ENCODE measurements at places on chromosomes 13 and 19.

GRCh38 chr19:40155749-40156265 lies 35.4 kb upstream of the MAP3K10 start:
- peak; percentile 64 for DNase-seq

- DNase-seq, result no peak
Measured at GRCh38 chr13:70729369-70729768, 621.1 kb upstream of the KLHL1 start.

- DNase-seq, result peak; percentile 41
Measured at GRCh38 chr19:16861011-16861410, 27.8 kb upstream of the F2RL3 start.

DNA sequence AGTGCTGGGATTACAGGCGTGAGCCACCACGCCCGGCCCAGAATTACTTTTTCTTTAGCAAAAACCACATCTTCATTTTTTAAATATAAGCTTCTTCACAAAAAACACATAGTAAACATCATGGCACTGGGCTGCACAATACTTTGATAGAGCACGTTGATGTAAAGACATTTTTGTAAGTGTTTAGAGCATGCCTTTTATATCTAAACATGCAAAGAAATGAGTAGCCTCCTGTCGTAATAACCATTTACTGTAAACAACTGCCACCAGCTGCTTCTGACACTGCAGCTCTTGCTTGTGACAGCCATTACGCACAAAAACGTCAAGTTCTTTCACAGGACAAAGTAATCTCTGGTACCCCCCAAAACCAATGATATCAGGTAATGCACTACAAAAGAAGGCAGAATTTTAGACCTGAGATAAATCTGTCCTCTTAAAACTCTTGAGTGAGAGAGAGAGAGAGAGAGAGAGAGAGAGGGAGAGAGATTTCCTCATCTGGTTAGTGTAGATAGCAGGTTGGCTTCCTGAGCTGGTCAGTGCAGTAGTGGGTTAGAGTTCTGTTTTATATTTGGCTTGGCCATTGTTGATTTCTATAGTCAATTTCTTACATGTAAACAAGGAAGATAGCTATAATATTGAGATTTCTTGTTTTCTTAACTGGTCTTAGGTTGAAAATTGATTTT lies 6.7 kb upstream of the ZNF548 start:
- DNase-seq, result no peak

DNA sequence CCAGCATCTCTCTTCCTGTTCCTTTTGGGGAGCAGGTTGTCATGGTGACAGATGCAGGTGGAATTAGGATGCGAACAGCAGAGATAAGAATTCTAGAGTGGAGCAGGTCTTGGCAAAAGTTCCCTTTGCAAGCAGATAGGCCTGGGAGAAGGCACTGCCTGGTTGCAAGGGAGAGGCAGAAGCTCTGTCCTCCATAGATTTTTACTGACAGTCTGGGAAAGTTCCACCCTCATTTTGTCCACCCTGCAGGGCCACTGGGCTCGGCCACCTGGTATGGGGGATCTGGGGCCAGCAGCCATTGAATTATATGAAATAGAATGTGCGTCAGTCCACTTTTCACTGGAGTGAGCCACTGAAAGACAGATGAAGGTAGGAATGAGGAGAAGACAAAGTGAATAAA lies 141.7 kb downstream of the IER2 start:
- no peak for DNase-seq

- DNase-seq, result no peak
Measured at GRCh38 chr19:3538258-3538929, 580 bp upstream of the TEKTIP1 start.

DNA sequence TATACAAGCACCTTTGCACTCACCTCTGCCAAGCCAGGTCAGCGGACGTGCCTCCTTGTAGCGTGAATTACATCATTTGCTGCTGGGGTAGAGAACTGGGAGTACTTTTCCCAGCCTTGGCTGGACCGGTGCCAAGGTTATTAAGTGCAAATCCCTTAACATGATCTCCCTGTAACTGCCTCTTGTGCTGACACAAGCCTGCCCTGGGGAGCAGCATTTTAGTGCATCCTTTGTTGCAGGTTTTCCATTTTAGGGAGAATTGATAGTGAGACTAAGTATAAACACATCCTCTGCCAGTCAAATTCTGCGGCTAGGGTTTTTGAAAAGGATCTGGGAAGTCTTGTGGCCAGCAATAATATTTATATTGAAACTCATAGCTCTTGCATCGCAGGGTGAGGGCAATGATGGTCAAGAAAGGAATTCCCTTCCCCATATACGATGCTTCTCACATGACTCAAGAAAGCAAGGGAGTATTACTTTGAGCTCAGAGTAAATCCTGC lies 32.7 kb upstream of the DCLK1 start:
- DNase-seq, result no peak

DNA sequence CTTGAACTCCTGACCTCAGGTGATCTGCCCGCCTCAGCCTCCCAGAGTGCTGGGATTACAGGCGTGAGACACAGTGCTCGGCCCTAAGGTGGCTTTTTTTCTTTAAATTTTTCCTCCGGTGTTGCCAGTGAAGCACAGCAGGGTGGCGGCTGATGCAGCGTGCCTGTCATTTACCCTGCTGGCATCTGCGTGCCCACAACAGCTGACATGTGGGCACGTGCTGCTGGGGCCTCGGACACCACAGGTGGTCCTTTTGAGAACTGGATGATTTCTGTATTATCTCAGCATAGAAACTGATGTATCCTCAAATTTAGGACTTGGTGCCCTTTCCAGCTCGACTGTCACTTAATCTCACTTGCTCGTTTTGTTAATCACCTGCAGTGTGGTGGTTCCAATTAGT lies 31.2 kb upstream of the TEX29 start:
- no peak for DNase-seq

DNA sequence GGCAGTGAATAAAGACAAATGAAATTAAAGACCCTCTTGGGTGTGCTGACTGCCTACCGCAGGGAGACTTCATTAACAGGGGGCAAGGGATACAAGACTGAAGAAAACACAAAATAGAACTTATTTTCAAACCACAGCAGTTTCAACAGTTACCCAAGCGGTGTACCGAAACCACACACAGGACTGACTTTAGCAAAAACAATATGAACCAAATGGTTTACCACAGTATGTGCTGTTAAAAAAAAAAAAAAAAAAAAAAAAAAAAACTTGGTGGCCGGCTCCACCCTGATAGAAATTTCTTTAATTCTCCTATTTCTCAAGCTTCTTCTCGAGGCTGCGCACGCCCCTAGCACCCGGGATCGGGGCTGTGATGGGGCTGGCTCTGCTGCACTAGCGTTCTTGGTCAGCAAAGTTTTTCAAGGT lies 42.6 kb downstream of the KLF2 start:
- DNase-seq, result peak; percentile 71

- no peak for DNase-seq
Measured at GRCh38 chr13:109665240-109665639, 121.1 kb downstream of the IRS2 start.

DNA sequence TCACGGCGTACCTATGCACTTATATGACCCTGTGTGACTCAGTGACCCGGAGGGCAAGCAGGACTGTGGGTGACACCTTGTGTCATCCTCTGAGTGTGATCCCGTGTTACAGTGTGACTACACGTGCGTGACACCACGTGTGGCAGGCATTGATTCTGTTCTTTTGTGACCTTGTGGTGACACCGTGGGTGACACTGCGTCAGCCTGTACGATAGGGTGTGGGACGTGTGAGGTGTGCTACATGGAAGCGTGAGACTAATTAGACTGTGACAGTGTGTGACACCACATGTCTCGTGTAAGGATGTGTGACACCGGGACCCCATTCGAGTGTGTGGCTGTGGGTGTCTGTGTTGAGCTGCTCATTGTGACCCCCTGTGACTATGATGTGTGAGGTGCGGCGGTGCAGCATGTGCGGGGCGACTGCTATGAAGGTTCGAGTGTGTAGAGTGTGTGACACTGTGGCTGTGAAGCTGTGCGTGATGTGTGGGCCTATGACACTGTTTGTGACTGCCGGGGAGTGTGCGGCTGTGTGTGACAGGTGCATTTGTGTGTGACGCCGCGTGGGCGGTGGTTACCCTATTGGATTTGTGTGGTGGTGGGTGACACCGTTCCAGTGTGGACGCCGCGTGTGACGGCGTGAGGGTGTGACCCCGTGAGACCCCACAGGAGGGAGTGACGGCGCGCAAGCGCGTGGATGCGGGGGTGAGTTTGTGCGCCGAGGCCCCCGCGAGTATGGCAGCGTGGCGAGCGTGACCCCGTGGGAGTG lies 399 bp upstream of the SPTBN4 start:
- DNase-seq, result peak; percentile 48

- no peak for DNase-seq
Measured at GRCh38 chr19:29505097-29505824, 20.5 kb upstream of the VSTM2B start.

- no peak for DNase-seq
Measured at GRCh38 chr13:33018886-33019285, 2.7 kb downstream of the KL start.

DNA sequence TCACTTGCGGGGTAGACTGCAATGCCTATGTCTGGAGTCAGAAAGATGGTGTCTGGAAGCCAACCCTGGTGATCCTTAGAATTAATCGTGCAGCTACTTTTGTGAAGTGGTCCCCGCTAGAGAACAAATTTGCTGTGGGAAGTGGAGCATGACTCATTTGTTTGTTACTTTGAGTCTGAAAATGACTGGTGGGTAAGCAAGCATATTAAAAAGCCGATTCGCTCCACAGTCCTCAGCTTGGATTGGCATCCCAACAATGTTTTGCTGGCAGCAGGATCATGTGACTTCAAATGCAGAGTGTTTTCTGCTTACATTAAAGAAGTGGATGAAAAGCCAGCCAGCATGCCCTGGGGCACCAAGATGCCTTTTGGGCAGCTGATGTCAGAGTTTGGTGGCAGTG lies 9.5 kb upstream of the ERVV-1 start:
- no peak for DNase-seq

- DNase-seq, result no peak
Measured at GRCh38 chr13:40127476-40127875, 472.0 kb downstream of the COG6 start.

DNA sequence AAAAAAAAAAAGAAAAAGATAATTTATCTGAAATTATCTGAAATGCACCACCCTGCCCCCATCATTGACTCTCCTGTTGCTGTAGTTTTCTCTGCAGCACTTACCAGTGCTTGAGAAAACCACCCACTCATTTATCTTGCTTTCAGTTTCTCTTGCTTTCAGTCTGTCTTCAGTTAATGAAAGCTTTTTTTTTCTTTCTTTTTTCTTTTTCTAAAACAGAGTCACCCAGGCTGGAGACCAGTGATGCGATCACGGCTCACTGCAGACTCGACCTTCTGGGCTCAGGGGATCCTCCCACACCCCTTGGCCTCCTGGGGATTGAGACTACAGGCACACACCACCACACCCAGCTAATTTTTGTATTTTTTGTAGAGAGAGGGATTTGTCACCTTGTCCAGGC lies 4.3 kb upstream of the ACP5 start:
- peak; percentile 46 for DNase-seq

- DNase-seq, result peak; percentile 56
Measured at GRCh38 chr13:39345982-39346381, 257.0 kb downstream of the LHFPL6 start.

GRCh38 chr19:18894254-18895037 lies 1.5 kb downstream of the CERS1 start:
- DNase-seq, result peak; percentile 37

DNA sequence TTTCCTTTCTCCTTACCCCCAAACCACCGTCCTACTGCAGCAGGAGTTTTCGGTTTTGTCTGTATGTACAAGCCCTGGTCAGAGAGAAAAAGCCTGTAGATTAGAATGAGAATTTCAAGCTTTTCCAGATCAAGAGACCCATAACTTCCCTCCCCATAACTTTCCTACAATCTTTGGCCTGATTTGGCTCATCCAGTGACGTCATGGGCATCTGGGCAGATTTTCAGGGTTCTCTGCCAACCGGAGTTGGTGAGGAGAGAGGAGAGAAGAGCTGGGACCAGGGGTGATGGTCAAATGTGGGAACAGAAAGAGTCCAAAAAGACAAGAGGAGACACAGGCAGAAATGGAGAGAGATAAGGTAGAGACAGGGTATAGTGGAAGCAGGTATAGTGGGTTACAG lies 10.5 kb downstream of the IZUMO2 start:
- DNase-seq, result no peak

GRCh38 chr13:84098273-84098672 lies 216.0 kb upstream of the SLITRK1 start:
- no peak for DNase-seq

DNA sequence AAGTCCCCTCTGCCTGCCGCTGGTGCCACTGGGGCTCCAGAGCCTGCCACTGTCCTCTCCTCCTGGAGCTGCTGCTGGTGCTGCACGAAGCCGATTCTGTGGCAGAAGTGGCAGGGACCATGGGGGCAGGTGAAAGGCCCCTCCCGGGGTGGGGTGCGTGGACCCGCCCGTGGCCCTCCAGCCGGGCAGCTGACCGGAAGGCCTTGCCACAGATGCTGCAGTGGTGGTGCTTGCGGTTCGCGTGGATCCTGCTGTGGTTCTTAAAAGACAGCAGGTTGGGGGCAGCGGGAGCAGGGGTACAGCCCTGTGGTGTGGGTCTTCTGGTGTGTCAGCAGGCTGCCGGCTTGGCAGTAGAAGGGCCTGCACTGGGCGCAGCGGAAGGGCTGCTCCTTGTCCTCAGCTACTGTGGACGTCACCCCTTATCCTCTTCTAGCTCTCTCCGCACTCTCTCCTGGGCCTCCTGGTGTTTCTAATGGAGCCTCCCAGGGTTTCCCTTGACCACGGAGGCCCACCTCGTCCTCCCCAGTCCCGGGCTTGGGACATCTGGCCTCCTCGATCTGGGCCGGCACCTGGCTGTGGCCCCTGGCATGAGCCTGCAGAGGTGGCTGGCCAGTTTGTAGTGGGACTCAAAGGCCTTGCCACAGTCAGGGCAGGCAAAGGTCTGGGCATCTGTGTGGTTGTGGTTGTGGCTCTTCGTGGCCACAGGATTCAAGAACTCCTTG lies 380.4 kb downstream of the OLFM4 start:
- no peak for DNase-seq

DNA sequence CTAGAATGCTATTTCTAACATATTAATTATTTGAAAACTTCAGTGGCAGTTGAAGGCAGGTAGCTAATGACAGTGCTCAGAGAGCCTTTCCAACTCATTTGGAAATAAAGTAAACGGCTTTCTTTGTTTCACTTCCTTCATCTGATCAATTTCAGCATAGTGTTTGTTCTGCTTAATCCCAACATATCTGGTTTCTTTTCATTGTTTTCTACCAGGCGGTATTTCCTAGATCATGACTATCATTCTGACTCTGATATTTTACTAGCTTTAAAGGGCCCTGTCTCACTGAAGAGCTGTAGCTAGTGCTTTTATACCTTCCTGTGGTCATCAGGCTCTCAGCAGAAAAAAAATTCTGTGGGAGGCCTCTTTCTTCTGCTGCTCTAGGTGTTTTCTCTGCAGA lies 178.6 kb downstream of the RBM26 start:
- no peak for DNase-seq

DNA sequence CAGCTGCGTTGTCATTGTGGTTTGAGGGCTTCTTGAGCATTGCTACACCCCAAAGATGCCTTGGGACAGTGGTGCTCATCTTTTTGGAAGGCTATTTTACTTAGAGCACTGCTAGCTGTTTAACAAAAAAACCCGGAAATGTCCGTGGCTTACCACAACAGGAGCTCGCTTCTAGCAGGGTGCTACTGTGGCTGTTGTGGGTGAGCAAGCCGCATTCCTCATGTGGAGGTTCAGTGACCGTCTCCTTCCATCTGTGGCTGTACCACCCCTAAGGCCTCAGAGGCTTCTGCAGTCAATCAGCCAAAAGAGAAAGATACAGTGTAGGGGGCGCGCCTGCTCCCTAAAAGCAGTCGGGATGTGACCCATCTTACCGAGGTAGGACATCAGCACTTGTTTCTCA lies 1004.2 kb downstream of the UQCRFS1 start:
- DNase-seq, result no peak

Data from hematopoietic multipotent progenitor cell treated with erythropoietin and hydrocortisone succinate and interleukin-3 and kit ligand, for 6 days (in vitro differentiated cells).